ENCODE measurements at places on chromosomes 3 and 15.

- no peak for DNase-seq
Observed at GRCh38 chr15:58999694-59000093, 12.2 kb downstream of the RNF111 start.

GRCh38 chr3:151345859-151346258, 16.5 kb upstream of the P2RY13 start:
- no peak for DNase-seq

- DNase-seq: no peak
Observed at GRCh38 chr15:25439369-25439836, 579 bp upstream of the UBE3A start.

- DNase-seq: peak; percentile 80
Observed at GRCh38 chr3:42014921-42015533, 53.1 kb upstream of the ULK4 start.

GRCh38 chr3:67405193-67405592, 249.2 kb downstream of the SUCLG2 start:
- no peak for DNase-seq

DNA sequence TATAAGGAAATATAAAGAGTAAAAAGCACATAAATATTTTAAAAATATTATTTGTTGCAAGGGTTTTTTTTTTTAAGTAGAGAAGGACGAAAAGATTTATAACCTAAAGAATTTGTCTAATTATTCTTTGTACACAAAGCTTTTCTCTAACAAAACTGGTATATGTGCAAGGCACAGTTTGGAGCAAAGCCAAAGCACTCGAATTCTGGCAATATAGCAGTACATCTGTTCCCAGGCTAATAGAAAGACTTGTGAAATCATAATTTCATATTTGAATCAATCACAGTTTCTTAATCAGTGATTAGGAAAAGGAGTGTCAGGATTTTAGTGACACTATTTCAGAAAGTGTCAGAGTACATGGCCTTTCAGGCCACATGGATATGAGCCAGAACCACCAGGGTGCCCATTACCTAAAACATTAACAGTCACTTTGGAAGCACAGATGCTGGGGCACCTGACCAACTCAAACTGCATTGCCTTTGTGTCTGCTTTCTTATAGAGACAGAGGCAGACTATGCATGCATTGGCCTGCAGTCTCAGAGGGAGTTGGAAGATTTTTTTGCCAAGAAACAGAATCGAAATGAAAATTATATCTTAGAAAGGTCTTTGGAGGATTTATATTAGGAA, 651.8 kb upstream of the SGO1 start:
- no peak for DNase-seq

GRCh38 chr3:22361521-22361920, 610.5 kb upstream of the ZNF385D start:
- no peak for DNase-seq

DNA sequence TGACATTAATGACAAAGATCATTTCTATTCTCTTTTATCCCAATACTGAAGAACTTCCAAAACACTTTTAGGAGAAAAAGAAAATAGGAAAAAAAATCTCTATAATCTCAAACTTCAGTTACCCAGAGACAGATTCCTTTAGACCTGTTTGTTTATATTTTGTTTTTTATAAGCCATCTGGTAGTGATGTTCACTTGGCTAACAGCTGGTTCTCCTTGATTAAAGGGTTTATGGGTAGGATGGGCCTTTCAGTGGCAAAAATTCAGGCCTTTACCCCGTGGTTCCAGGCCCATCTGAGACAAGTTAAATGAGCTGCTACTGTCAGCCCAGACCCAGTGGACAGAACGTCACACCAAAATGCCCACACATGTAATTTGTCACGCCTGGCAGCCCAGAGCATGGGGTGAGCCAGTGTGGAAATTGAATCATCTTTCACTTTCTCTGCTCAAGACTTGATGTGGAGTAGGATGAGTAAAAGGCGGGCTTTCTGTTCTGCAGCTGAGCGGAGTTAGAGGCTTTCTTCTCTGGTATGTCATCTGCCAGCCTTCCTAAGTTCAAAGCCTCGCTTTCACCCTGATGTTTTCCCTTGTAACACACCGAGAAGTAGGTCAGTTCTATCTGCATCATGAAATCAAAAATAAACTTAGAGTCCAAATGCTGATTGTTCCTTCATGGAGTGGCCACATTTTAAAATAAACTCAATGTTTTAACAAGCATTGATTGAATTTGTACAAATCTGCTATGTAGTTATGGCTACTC, 62.5 kb upstream of the SKOR1 start:
- no peak for DNase-seq

DNA sequence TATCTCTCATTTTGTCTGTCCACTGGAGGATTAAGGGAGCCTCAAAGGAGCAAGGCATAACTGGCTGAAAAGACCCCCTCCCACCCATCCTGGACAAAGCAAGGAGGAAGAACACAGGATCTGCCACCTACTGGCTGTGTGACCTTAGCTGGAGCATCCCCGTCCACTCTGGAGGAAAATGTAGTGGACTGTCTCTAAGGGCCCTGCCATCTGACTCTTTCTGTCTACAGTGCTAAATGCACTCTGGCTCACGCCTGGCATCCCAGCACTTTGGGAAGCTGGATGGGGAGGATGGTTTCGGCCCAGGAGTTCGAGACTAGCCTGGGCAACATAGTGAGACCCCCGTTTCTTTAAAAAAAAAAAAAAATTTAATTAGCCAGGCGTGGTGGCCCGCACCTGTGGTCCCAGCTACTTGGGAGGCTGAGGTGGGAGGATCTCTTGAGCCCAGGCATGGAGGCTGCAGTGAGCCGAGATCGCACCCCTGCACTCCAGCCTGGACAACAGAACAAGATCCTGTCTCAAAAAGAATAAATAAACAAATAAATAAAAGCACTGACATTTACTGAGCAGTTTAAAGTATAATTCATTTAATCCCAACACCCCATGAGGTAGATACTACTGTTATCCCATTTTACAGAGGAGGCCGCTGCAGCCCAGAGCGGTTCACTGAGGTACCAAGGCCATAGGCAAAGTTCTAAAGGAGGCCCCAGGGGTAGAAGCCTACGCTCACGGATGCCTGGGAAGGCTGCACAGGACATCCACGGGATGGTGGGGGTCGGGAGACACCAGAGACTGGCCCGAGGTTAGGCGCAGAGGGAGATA, 1.1 kb downstream of the TBC1D2B start:
- DNase-seq: no peak
